ENCODE measurements at places on chromosomes 11 and 22. TPM values are rescaled to one million over a fixed set of nuclear protein-coding genes. Genes with fewer than 3 reads are reported as not detected.

The HOATZ gene
- total RNA-seq, result not detected

The TOP3B gene
- 49.5 TPM for total RNA-seq

The ME3 gene
- total RNA-seq, result 13.7 TPM

The MAP6 gene
- not detected for total RNA-seq

The MPEG1 gene
- 21.9 TPM for total RNA-seq

The OR8J1 gene
- not detected for total RNA-seq

The ZNRD2 gene
- 40.9 TPM for total RNA-seq

The FAT3 gene
- not detected for total RNA-seq

The PNPLA5 gene
- total RNA-seq, result not detected

The INS gene
- total RNA-seq, result not detected

The MRGPRF gene
- total RNA-seq, result not detected

The FLRT1 gene
- total RNA-seq, result not detected

The C1QTNF6 gene
- total RNA-seq, result 20.2 TPM

The CTR9 gene
- 44.5 TPM for total RNA-seq

The SCUBE1 gene
- 0.11 TPM for total RNA-seq

The CSF2RB gene
- 12.5 TPM for total RNA-seq

The ANO5 gene
- total RNA-seq, result 0.07 TPM

The EHF gene
- total RNA-seq, result 0.20 TPM

The ART1 gene
- not detected for total RNA-seq

The MYRF gene
- 0.19 TPM for total RNA-seq

The LINC01488 gene
- total RNA-seq, result not detected

The OR9I1 gene
- not detected for total RNA-seq

The OR4C16 gene
- not detected for total RNA-seq

The SCGB1A1 gene
- not detected for total RNA-seq

The CDHR5 gene
- not detected for total RNA-seq

The MMP7 gene
- total RNA-seq, result not detected

The ZP1 gene
- total RNA-seq, result not detected

The MCM5 gene
- 55.0 TPM for total RNA-seq

The TRPC6 gene
- not detected for total RNA-seq

The RNF169 gene
- total RNA-seq, result 15.8 TPM

The TMEM223 gene
- 8.2 TPM for total RNA-seq

The WNT11 gene
- not detected for total RNA-seq

The POU2AF2 gene
- total RNA-seq, result not detected

The OR5B21 gene
- not detected for total RNA-seq

The MYO18B gene
- 0.24 TPM for total RNA-seq

The DLG2 gene
- total RNA-seq, result 3.7 TPM

The F2 gene
- total RNA-seq, result not detected

The SLC22A8 gene
- total RNA-seq, result not detected

The NDUFV1 gene
- 212 TPM for total RNA-seq

All from naive thymus-derived CD4-positive, alpha-beta T cell (primary cell).